ENCODE measurements at places on chromosomes 3 and 15. TPM values are rescaled to one million over a fixed set of nuclear protein-coding genes. Genes with fewer than 3 reads are reported as not detected.

PCLAF gene
- total RNA-seq, result 34.2 TPM

HACL1 gene
- total RNA-seq, result 28.1 TPM

MED12L gene
- 0.28 TPM for total RNA-seq

DNA sequence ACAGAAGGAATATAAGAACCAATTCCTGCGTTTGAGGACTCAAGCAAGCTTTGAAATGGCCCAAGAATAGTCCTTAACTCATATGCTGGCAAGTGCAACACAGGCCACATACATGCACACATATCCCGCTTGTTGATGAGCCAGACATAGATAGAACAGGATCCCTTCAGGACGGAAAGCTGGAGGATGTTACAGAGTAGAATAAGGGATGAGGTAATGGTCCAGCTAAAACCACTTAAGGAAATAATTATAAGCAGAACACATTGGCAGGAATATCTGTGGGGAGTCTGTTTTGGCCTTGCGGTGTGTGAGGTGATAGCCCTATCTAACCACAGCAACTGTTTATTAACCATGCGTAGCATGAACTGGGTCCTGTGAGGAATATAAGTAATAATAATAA is 25.0 kb downstream of the SCG3 start:
- no peak for DNase-seq

GRCh38 chr3:186880406-186880805 is 37.9 kb downstream of the ADIPOQ start:
- no peak for DNase-seq

- no peak for DNase-seq
These were observed 43.0 kb upstream of the IDH2 start for GRCh38 chr15:90145259-90145658.

All from IMR-90 (cell line).